Activated naive CD4-positive, alpha-beta T cell treated with anti-CD3 and anti-CD28 coated beads for 36 hours (primary cell): ENCODE measurements at places on chromosomes 6 and 20. TPM values are rescaled to one million over a fixed set of nuclear protein-coding genes. Genes with fewer than 3 reads are reported as not detected.
A peak's percentile ranks its signal among the peaks of the same experiment; 100 is the strongest.

DNA sequence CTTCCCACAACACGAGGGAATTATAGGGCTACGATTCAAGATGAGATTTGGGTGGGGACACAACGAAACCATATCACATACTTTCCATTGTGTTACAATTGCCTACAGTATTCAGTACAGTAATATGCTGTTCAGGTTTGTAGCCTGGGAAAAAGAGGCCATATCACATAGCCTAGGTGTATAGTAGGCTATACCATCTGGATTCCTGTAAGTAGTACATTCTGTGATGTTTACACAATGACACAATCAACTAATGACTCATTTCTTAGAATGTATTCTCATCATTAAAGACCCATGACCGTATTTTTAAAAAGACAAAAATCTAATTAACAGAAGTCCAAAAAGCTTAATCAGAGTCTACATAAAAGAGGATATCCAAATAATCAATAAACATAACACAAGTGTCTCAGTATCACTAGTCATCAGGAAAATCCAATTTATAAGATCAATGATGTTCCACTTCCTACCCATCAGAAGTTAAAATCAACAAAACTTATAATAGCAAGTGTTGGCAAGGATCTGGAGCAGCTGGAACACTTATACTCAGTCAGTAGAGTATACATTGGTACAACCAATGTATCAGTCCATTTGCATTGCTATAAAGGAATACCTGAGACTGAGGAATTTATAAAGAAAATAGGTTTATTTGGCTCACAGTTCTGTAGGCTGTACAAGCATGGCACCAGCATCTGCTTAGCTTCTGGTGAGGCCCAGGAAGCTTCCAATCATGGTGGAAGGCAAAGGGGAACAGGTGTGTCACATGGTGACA, 215.9 kb downstream of the CLVS2 start:
- no peaks in the 10 kb centered on the region for H3K36me3 ChIP-seq
- H3K4me1 ChIP-seq: no peaks in the 10 kb centered on the region
- DNase-seq: no peak
- H3K4me3 ChIP-seq: no peak overlapping the region

- H3K36me3 ChIP-seq: peaks cover 29% of the 10 kb centered on the region
- peak overlapping the region; percentile 78 for H3K27ac ChIP-seq
- no peaks in the 10 kb centered on the region for H3K27me3 ChIP-seq
- no peak for DNase-seq
Measured at GRCh38 chr6:118933855-118934460, 1.0 kb downstream of the MCM9 start.

Gene WFDC6
- total RNA-seq: not detected

Gene HLA-DQB2
- not detected for total RNA-seq

DNA sequence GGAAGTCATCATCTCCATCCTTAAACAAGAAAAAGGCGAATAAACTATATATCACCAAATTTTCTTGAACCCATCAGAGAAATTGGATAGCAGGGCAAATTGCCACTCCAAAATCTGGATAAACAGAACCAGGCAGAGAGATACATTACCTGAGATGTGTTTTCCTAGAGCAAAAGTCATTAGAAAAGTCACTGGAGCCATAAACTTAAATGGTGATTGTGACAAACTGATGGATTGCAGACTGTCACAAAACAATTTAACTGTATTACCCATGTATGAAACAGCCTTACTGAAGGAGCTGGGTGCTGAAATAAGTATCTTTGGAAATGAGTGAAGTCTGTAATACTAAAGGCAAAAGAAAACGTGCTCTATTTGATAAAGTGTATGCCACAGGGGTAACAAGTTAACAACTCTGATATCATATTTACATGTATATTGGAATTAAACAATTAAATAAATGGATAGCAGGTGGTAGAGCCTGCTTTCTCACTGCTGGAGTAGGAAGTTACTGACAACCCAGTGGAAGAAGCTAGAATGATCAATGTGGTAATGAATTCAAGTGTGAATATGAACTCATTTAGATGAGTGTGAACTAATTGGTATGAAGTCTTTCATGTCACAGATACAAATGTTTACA, 186.9 kb downstream of the LMBRD1 start:
- no peak overlapping the region for H3K4me3 ChIP-seq
- H3K36me3 ChIP-seq: no peaks in the 10 kb centered on the region
- DNase-seq: no peak

Gene EIF6
- total RNA-seq: 94.7 TPM

Gene MEI4
- total RNA-seq: not detected

DNA sequence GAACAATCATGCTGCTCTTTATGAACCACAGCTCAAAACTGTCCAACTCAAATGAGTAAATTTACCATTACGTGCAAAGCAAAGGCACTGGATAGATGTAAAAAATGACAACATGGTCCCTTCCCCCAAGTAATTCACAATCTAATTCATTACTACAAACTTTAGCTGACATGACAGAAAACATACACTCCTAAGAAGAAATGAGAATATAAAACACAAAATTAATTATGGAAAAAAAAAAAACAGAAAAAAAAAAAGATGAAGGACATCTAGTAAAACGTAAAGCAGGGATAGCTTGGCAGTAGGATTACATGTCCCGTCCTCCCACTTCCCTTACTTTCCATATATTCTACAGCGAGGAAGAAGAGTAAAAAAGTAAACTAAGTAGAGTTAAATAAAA, 5.7 kb downstream of the TUBE1 start:
- H3K27ac ChIP-seq: no peak overlapping the region
- peaks cover 7% of the 10 kb centered on the region for H3K4me1 ChIP-seq
- no peak overlapping the region for H3K4me3 ChIP-seq
- H3K27me3 ChIP-seq: no peaks in the 10 kb centered on the region

GRCh38 chr6:74018825-74019224, 322.8 kb downstream of the CD109 start:
- no peaks in the 10 kb centered on the region for H3K4me1 ChIP-seq
- no peaks in the 10 kb centered on the region for H3K36me3 ChIP-seq
- H3K27me3 ChIP-seq: no peaks in the 10 kb centered on the region
- H3K27ac ChIP-seq: no peak overlapping the region

DNA sequence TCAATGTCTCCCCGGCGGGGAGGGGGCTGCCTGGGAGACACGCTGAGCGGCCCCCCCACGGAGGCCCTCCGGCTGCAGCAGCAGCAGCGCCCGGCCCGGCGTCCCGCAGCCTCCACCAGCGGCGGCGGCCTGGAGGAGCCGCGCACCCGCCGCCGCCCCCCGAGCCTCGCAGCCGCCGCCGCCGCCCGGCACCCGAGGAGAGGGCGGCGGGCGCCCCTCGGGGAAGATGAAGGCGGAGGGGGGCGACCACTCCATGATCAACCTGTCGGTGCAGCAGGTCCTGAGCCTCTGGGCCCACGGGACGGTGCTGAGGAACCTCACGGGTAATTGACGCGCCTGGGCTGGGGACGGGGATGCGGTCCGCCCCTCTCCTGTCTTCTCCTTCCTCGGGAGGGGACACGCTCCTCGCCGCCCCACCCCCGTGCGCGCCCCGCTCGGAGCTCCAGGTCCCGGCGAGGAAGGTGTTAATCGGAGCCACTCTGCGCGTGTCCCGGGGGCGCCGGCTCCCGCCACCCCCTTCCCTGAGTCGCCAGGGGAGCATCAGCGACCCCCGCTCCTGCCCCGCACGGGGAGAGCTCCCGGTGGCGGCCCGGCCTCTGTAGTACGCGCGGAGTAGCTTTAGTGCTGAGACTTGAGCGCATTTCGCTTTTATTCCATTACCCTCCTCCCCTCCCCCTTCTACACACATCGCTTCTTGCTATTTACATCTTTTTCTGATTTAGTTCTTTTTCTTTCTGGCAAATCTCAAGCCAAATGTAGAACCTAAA, 686 bp downstream of the TMEM170B start:
- H3K27ac ChIP-seq: no peak overlapping the region
- H3K4me1 ChIP-seq: peaks cover 9% of the 10 kb centered on the region
- H3K27me3 ChIP-seq: peaks cover 6% of the 10 kb centered on the region
- DNase-seq: peak; percentile 14

- H3K36me3 ChIP-seq: no peaks in the 10 kb centered on the region
- peaks cover 7% of the 10 kb centered on the region for H3K4me1 ChIP-seq
- H3K27me3 ChIP-seq: peaks cover 37% of the 10 kb centered on the region
- H3K27ac ChIP-seq: peak overlapping the region; percentile 46
- no peak for DNase-seq
- H3K4me3 ChIP-seq: no peak overlapping the region
Measured at GRCh38 chr6:4280707-4281106, 145.3 kb upstream of the ECI2 start.

DNA sequence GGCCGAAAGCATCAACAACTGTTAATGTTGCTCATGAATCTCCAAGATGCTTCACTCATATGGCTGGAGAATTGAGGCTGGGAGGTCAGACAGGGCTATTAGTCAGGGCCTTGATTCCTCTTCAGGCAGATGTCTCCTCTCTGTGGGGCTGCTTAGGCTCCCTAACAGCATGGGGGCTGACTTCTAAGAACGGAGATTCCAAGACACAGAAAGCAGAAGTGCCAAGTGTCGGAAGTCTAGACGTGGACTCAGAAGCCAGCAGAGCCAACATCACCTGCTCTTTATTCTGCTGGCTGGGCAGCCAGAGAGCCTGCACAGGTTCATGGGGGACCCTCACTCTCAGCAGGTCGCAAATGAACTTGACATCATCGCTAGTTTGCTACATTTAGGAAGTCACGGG, 279.8 kb downstream of the CDH26 start:
- no peak overlapping the region for H3K4me3 ChIP-seq
- peaks cover 11% of the 10 kb centered on the region for H3K27me3 ChIP-seq
- DNase-seq: no peak
- H3K27ac ChIP-seq: no peak overlapping the region
- no peaks in the 10 kb centered on the region for H3K36me3 ChIP-seq

Gene COL11A2
- total RNA-seq: 1.4 TPM

- peaks cover 5% of the 10 kb centered on the region for H3K27me3 ChIP-seq
- DNase-seq: no peak
- H3K4me3 ChIP-seq: no peak overlapping the region
- peaks cover 4% of the 10 kb centered on the region for H3K4me1 ChIP-seq
- H3K36me3 ChIP-seq: no peaks in the 10 kb centered on the region
- H3K27ac ChIP-seq: no peak overlapping the region
Measured at GRCh38 chr20:20759132-20759531, 46.7 kb upstream of the RALGAPA2 start.

DNA sequence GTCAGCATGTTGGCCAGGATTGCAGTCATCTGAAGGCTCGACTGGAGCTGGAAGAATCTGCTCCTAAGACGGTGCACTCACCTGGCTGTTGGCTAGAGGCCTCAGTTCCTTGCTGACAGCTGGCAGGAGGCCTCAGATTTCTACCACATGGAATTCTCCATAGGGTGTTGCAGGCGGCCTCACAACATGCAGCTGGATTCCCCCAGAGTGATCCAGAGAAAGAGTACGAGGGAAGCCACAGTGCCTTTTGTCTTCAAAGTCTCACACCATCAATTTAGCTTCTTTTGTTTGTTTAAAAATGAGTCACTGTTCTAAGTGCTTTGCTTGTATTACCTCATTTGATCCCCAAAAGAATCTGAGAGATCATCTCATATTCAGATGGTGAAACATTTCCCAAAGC, 65.5 kb upstream of the FYN start:
- no peak overlapping the region for H3K4me3 ChIP-seq
- no peak for DNase-seq
- no peak overlapping the region for H3K27ac ChIP-seq
- no peaks in the 10 kb centered on the region for H3K27me3 ChIP-seq
- no peaks in the 10 kb centered on the region for H3K36me3 ChIP-seq

Gene MATN4
- 1.0 TPM for total RNA-seq

DNA sequence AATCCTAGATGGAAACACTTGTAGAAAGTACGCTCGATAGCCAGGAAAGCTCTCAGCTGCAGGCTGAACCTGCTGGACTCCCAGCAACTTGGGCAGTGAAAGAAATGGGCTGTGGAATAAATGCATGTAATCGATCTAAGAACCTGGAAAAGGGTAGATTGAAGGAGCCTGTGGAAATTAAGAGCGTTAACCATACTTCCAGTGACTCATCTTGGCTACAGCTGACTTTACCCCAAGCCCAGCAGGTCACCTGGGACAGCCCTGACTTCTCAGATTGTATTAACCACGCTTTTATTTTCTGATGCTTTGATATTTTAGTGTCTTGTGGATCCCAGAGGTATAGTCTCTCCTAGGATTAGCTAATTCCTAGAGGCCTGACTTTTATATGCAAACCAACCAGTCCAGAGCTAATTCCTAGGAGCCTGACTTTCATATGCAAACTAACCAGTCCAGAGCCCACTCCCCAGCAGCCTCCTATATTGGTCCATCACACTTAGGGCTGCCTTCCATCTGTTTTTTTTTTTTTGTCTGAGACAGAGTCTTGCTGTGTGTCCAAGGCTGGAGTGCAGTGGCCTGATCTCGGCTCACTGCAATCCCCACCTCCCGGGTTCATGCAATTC, 86.3 kb downstream of the GMPR start:
- no peak overlapping the region for H3K4me3 ChIP-seq
- H3K36me3 ChIP-seq: peaks cover 8% of the 10 kb centered on the region
- H3K4me1 ChIP-seq: peaks cover 52% of the 10 kb centered on the region

Gene KHDC1L
- not detected for total RNA-seq

GRCh38 chr6:157219201-157220200, 103.8 kb downstream of the TMEM242 start:
- H3K4me3 ChIP-seq: no peak overlapping the region
- H3K27me3 ChIP-seq: no peaks in the 10 kb centered on the region
- peaks cover 32% of the 10 kb centered on the region for H3K4me1 ChIP-seq
- no peaks in the 10 kb centered on the region for H3K36me3 ChIP-seq

DNA sequence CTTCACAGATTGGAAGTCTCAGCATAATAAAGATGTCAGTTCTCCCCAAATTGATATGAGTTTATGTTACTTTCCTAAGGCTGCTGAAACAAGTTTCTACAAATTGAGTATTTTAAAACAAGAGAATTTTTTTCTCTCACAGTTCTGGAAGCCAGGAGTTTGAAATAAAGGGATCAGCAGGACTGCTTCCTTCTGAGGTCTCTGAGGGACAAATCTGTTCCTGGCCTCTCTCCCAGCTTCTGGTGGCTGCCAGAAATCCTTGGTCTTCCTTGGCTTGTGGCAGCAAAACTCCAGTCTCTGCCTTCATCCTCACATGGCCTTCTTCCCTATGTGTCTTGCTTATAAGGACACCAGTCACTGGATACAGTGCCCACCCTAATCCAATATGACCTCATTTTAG, 136.1 kb downstream of the TFAP2A start:
- peaks cover 7% of the 10 kb centered on the region for H3K27me3 ChIP-seq
- DNase-seq: no peak
- H3K4me1 ChIP-seq: no peaks in the 10 kb centered on the region
- H3K4me3 ChIP-seq: no peak overlapping the region
- H3K27ac ChIP-seq: no peak overlapping the region

DNA sequence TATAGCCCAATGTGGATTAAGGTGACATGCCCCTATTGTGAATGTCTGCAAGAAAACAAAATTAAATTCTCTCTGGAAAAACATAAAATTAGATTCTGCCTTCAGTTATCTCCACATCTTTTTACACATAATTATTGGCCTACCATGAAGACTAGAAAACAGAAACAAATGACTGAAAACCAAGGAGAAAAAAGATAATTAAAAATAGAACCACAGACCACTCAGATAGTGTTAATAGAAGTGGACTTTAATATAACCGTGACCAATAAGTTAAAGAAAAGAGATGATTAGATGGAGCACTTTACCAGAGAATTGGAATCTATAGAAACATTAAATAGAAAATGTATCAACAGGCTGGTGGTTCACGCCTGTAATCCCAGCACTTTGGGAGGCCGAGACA, 445.7 kb downstream of the EPM2A start:
- H3K36me3 ChIP-seq: no peaks in the 10 kb centered on the region
- H3K4me1 ChIP-seq: no peaks in the 10 kb centered on the region
- no peak for DNase-seq
- H3K27me3 ChIP-seq: no peaks in the 10 kb centered on the region

GRCh38 chr20:24910461-24910860, 38.6 kb upstream of the CST7 start:
- H3K4me3 ChIP-seq: no peak overlapping the region
- no peaks in the 10 kb centered on the region for H3K36me3 ChIP-seq
- H3K27me3 ChIP-seq: no peaks in the 10 kb centered on the region

Gene RIPPLY2
- not detected for total RNA-seq
